Thoracic aorta (tissue), 2 donors: ENCODE measurements at places on chromosomes 4 and X. TPM values are rescaled to one million over a fixed set of nuclear protein-coding genes. Genes with fewer than 3 reads are reported as not detected.

FGFBP2 gene
- total RNA-seq: not detected

DNA sequence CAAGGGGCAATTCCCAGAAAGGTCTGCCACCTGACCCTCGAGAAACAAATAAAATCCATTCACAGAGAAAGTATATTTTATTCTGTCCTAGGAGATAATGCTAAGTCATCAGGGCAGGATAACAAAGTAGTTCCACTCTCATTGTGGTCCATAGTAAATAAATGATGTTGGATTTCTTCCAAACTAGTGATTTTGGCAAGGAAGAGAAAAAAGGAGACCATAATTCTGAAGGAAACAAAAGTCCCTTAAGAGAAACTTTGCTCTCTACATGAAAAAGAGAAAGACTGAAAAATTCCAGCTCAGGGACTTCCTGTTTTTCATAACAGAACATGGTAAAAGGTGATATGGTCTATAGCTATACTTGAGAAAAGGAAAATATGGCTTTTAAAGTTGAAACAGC lies 71.5 kb upstream of the DDX60 start:
- no peak for DNase-seq

GRCh38 chr4:121061861-121062260 lies 10.5 kb downstream of the NDNF start:
- DNase-seq: no peak

DNA sequence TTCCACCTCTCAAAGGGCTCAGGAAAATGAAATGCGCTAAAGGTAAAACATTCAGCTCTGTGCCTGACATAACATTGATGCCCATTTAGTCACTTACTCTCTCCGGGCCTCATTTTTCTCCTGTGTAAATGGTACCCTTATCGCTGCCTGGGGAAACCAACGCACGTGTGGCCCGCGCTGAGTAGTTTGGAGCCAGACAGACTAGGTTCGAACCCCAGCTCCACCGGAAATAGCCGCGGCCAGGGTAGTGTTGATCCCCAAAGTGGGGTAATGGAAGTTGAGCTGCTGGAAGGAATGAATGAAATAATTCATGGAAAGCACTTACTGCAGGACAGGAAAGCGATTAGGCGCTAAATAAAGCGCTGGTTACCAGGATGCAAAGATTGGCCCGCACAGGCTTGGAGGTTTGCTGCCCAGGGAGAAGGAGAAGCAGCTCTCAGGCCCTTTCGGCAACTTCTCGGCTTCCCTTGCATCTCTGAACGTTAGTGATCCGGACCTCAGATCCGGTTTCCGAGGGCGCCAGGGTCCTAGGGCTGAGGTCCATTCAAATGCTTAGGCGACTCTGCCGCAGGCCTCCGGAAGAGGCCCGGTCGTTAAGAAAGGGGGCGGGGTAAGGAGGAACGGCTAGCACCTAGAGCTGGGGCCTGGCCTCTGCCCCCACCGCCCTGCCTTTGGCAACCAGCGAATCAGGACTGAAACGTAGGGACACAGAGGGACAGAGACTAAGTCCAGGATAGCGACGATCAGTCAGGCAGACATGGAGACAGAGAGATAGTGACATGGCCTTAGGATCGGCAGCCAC lies 13.3 kb downstream of the NKX3-2 start:
- DNase-seq: no peak

DNA sequence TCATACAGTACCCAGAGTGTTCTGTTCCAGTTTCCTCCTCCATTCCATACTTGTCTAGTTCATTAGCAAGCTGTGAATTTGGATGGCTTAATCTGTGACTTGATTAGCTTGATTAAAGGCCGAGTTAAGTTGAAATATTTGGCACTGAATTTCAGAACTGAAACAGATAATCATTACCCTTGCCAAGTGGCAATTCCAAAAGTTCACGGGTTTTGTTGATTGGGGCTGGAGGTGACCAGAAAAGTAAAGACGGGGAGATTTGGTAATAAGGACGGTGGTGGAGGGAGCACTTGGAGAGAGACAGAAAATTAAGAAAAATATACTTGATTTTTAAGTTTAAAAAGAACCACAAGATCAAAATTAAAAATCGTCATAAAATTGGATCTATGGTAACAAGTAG lies 21.9 kb upstream of the KLHL2 start:
- no peak for DNase-seq

GRCh38 chrX:39613997-39614679 lies 483.6 kb downstream of the BCOR start:
- DNase-seq: no peak

DNA sequence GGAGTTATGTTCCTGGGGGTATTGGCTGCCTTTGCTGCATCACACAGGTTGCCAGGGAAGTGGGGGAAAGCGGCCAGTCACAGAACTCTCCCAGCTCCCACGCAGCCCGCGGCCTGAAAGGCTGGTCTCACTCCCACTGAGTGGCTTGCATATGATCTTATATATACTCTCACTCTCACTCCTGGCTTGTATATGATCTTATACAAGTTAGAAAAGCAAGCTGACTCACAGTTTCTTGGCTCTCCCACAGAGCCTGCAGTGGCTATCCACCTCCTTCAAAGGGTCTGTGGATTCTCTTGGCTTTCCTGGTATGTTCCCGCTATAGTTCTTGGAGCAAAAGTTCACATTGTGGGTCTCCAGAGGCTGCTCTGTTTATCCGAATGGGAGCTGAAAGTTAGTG lies 833.5 kb upstream of the GALNTL6 start:
- DNase-seq: peak; percentile 4

- DNase-seq: no peak
Measured at GRCh38 chr4:38509551-38509950, 154.4 kb upstream of the KLF3 start.

- no peak for DNase-seq
Measured at GRCh38 chr4:7906171-7906701, 33.4 kb downstream of the AFAP1 start.

GRCh38 chr4:124433500-124433899 lies 279.0 kb downstream of the ANKRD50 start:
- DNase-seq: no peak

GRCh38 chr4:111475001-111475400 lies 670.3 kb upstream of the FAM241A start:
- DNase-seq: no peak

- no peak for DNase-seq
Measured at GRCh38 chr4:79852305-79852730, 220.7 kb downstream of the ANTXR2 start.

TMEM31 gene
- total RNA-seq: not detected

GRCh38 chr4:140406292-140406691 lies 21.2 kb downstream of the CLGN start:
- no peak for DNase-seq

DNA sequence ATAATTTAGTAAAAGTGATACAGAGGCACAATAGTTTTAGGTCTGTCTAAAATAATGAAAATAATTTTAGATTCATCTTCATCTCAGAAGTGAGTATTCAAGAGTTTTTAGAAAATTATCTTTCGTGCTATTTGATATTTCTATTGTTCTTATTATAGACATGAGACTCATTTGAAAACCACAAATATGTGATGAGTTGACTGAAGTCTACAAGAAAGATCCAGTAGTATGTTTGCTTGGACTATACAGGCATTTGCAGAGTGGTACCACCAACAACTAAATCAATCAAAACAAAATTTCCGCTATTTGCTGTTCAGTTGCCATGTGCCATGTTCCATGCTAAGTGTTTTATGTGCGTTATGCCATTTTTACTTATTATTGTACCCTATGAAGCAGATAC lies 1318.5 kb downstream of the STIM2 start:
- no peak for DNase-seq

- DNase-seq: no peak
Measured at GRCh38 chr4:86443495-86443894, 83.6 kb upstream of the MAPK10 start.

GRCh38 chr4:38449506-38450174 lies 214.4 kb upstream of the KLF3 start:
- DNase-seq: no peak

- no peak for DNase-seq
Measured at GRCh38 chrX:27445438-27445837, 17.7 kb downstream of the PPP4R3C start.

UGDH gene
- 103 TPM for total RNA-seq
